ENCODE measurements at places on chromosomes 4 and X. TPM values are rescaled to one million over a fixed set of nuclear protein-coding genes. Genes with fewer than 3 reads are reported as not detected.

Gene ADH4
- 0.31 TPM for polyA plus RNA-seq

Gene FAM53A
- 1.6 TPM for polyA plus RNA-seq

Gene CORIN
- polyA plus RNA-seq: 5.8 TPM

Gene FAT4
- 36.0 TPM for polyA plus RNA-seq

Gene TIGD4
- polyA plus RNA-seq: 2.4 TPM

Gene HS6ST2
- 28.7 TPM for polyA plus RNA-seq

Gene CTAG1A
- not detected for polyA plus RNA-seq

Gene ARMCX4
- polyA plus RNA-seq: 24.6 TPM

Gene PARM1
- 68.8 TPM for polyA plus RNA-seq

Gene HHIP
- 2.8 TPM for polyA plus RNA-seq

Gene CFP
- 1.3 TPM for polyA plus RNA-seq

Gene SCRG1
- 0.31 TPM for polyA plus RNA-seq

Gene GAGE1
- polyA plus RNA-seq: not detected

Gene TRAPPC2
- polyA plus RNA-seq: 12.3 TPM

- DNase-seq: no peak
Observed at GRCh38 chrX:133321451-133321850, 93.8 kb downstream of the GPC4 start.

DNA sequence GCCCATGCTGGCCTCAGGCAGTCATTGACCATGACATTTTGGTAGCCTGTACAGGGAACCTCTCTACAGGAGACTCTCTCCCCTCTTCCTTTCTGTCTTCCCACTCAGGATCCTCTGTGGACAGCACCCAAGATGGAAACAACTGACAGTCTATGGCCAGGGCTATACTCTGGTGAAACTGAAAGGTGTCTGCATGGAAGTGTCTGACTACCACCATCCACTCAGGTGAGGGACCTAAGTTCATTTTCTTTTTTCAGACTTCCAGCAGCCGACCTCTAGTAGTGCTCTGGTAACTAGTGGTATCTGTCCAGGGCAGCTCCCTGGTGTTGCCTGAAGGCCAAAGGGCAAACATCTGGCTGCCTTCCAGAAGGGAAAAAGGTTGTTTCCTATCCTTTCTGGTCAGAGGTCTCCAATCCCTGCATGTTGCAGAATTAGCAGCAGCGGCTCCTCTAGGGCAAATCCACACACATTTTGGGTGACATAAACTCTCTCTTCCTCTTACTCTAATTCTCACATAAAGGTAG, 804.5 kb downstream of the C4orf33 start:
- no peak for DNase-seq

DNA sequence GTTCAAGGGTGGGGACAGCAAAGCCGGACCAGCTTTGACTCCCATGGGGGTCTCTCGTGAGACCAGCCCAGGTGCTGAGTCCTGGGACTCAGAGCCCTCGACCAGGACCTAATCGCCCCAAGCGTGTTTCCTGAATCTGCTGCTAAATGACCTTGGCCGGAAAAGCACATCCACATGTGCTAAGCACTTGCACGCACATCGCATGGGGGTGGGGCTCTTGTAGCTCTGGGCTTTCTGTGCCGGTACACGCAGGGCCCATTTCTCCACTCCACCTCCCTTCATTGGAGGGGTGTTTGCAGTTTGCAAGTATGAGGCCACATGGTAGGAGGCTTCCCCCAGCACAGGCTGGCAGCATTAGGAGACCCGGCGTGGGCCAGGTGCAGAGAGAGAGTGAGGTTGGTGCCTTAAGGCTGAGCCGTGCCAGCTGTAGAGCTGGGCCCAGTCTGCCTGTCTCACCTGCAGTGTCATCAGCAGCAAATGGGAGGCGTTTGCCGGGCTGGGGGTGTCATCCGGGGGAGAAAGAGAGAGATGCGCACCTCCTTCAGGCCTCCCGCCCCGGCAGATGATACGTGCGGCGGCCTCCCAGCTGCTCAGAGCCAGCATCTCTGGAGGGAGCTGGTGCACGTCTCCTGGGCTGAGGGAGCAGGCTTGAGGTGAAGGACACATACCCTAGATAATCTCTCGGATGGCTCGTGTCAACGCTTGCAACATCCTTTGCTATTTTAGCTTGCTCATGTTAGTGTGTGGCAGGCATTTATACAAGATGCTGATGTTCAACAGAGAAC, 45.2 kb upstream of the CLCN4 start:
- no peak for DNase-seq

DNA sequence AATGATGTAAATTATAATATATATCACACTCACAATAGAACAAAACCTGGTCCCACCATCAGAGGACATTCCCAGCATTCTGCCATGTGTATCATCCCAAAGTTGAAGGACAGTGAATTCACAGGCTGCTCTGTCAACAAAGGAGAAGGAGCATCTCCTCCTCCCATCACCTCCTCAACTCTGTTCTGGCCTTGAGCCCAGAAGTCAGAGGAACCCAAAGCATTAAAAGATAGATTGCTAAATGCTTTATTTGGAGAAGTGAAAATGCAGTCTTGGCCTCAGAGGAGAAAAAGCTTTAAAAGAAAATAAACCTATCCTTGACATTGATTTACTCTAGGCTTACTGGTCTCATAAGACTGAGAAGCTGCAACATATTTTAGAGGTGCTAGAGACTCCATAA, 268.8 kb upstream of the RASGEF1B start:
- DNase-seq: no peak

- DNase-seq: no peak
Observed at GRCh38 chr4:99144587-99144986, 490 bp upstream of the ADH4 start.

- no peak for DNase-seq
Observed at GRCh38 chr4:105837037-105837436, 58.2 kb upstream of the NPNT start.

DNA sequence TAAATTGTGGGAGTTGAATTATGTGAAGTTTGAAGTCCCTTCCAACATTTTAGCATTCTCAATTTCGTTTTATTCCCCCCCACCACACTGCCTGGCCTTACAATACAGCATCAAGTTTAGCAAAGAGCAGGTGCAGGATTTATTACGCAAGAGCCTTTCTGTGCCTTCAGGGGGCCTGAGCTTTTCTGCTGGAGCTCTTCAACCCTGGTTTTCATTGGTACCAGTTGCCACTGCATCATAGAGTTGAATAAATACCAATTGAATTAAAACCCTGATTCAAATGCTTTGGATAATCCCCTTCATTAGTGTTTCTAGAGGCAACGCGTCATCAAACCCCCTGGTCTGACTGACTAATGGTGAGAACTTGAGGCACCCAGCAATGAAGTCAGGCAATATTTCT, 43.6 kb upstream of the KIT start:
- DNase-seq: no peak

- no peak for DNase-seq
Observed at GRCh38 chrX:118212817-118213183, 96.2 kb upstream of the KLHL13 start.

- DNase-seq: no peak
Observed at GRCh38 chr4:166222271-166222670, 349.2 kb downstream of the TLL1 start.

- peak; percentile 95 for DNase-seq
Observed at GRCh38 chr4:8010618-8011017, 71.0 kb upstream of the AFAP1 start.

DNA sequence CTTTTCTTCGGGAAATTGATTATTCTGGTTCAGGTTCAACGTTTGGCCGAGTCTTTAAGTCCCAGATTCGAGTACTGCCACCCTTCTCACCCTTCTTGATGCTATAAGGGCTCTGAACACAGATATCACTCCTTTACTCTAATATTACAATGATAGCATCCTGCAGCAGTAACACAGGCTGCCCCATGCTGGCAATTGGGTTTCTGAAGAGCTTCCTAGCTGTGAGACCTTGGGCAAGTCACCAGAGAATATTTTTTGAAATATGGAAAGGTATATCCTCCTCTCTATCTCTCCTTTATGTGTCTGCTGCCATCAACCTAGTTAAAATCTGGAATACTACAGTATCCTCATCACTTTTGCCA, 297 bp upstream of the MTMR8 start:
- DNase-seq: no peak

DNA sequence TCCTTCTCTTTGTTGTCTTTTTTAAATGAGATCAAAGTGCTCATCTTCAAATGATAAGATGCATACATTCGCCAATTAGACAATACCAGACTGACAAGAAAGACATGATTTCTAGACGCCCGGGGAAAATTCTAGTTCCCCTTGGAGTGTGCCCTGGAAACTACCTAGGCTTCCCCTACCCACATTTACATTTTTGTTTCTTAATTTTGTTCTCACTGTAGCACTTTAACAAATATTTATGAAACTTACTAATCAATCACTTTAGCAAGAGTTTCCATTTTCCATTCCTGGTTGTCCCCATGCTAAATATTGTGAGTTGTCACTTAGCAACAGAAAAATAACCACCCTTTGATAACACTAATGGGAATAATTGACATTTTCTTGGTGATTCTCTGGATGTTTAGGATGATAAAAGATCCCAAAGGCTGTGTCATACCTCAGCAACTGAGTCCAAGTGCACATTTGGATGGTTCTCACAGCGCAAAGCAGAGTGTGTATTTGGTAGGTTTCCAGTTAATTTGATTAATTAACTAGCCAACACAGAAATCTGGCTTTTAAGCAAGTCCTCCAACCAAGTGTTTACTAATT, 69.6 kb downstream of the FGFBP1 start:
- no peak for DNase-seq

DNA sequence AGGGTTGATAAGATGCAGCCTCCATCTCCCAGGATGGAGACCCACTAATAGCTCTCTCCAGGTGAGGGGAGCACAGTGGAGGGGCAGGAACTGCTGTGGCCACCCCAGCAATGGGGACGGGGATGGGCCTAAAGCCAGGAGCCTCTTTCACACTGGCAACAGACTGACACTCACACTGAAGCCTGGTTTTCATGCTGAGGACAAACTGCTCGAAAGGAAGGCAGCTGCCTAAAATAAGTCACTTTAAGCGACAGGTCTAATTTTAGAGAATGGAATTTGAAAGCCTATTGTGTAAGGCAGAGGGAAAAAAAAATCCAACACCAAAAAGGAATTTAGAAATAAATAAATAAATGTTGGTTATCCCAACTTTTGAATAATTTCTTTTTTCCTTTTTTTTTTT, 104.4 kb downstream of the SLC2A9 start:
- no peak for DNase-seq

DNA sequence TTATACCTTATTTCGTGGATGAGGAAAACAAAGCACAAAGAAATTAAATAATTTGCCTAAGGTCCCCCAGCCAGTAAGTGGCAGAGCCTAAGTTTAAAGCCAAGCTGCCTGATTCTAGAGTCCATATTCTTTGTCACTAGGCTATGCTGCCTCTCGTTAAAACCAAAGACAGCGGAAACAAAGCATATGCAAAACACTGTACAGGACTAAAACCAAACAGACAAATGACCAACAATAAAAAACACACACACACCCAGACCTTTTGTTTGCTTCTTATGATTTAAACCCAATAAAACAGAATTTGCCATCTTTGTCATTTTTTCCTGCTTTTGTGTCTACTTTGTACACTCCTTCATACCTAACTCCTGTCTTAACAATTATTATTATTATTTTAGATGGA, 10.1 kb upstream of the VSIG1 start:
- DNase-seq: no peak

GRCh38 chr4:145230726-145231125, 50.3 kb upstream of the OTUD4 start:
- DNase-seq: no peak

- no peak for DNase-seq
Observed at GRCh38 chr4:81376720-81377119, 95.0 kb downstream of the RASGEF1B start.

DNA sequence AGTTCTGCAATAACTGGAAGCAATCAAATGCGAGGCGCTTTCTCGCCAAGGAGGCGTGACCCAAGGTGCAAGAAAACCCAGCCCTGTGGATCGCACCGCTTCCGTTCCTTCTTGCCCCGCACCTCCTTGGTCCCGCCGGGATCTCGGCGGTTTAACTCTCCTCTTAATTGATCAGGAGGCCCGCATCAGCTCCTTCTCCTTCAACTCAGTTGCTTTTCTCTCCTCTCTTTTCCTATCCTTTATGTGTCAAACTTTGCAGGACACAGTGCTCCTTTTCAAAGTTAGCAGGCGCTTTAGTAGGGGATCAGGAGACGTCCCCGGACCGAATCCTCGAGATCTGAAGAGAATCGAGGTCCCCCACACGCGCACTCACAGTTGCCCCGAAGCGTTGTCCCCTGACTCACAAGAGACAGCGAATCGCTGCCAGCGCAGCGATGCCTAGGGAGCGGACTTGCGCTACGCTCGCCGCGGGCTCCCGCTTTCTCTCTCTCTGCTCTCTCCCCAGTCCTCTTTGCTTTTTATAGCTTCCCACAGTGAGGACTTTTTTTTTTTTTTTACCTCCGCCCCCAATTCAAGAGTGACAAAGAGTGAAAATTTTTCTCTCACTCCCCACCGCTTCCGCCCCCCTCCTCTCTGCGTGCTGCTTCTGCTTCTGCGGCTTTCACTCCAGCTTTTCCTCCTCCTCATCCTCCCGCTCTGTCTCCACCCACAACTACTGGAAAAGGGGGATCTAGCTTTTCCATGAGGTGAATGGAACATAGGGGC, at the start of gene DKK2:
Gene DKK2 (minus strand): TSS at position 495 of the 765 bp plus-strand sequence. CDS start 722 bp downstream, outside the sequence.
- DNase-seq: no peak

- DNase-seq: no peak
Observed at GRCh38 chr4:153071958-153072598, 132.2 kb upstream of the TRIM2 start.

DNA sequence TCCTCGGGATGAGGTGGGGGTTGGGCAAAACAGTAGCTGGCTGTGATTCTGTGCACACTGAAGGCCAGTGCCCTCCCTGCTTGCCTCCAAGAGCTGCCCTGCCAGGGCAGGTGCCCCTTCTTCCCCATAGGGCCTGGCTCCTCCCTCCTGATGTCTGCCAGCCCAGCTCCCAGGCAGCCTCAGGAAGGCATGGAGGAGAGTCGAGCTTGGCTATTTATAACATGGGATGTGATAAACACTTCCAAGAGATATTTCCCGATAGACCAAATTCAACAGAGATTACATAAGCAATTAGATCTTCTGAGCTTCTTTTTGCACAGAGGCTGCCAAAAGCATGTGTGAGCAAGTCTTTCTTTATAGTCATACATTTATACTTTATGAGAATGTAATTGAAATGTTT, 45.3 kb upstream of the PJA1 start:
- no peak for DNase-seq

GRCh38 chr4:29453303-29453820, 1266.8 kb upstream of the PCDH7 start:
- no peak for DNase-seq

DNA sequence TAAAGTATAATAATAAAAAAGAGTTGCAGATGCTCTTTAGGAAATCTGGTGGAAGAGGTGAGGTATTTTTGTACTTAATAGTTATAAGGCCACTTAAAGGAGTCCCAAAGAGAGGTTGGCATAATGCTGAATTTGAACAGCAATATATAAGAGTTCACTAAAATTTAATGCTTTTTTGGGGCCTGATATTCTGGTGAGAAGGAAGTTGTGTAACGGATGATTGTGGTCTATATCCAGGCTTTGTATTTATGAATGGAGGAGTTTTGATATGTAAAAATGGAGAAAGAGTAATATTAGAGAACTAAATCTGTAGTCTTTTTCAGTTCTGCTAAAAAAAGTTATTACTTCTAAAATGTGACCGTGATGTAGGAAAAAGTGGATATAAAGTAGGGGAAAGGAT, 20.4 kb downstream of the BMP2K start:
- no peak for DNase-seq
